ENCODE measurements at places on chromosomes 13 and 19.

DNA sequence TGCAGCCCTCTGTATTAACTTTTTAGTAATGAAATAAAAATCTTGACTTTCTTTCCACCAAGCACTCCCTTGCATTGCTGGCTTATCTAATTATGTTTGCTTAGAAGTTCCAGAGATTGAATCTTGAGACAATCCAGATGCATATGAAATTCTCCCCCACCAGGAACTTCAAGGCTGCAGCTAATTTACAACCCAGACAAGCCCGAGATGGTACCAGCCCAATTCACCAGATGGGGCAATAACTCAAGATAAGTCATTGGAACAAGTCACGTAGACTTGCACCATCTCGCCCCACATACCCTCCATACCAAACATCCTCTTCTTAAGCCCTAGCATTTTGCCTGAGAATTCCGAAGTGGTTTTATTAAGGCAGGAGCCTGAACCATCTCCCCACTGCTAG, 29.0 kb downstream of the UTP14C start:
- no peak for DNase-seq

GRCh38 chr19:2722541-2723344, 1.6 kb upstream of the DIRAS1 start:
- no peak for DNase-seq

DNA sequence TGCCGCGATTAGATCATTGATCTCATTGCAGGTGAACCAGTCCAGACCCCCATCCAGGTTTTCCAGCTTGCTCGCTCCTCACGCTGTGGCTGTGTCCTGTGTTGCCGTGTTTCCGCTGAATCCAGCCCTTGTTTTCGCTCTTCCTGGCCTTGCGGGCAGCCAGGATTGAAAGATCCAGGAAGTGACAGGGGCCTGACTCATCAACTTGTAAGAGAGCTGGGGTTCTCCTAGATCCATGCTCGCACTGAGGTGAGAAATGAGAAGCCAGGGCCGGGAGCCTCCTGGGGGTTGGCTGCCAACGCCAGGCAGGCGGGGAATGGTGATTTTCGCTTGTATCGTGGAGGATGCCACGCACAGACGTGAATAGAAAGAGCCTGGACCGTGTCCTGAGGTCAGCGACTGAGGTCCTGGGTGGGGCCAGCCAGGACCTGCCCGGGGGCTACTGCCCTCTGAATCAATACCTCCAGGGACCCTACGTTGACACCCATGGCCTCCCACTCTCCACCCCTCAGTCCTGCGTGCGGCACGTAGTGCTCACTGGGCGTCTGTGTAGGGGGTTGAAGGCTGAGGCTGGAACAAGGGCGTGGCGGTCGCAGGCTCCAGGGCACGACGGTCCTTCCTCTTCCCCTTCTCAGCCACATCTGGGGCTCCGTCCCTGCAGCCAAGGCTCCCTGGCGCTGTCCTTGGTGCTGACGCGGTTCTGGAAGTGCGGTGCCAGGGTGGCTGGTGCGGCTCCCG, 7.3 kb upstream of the PTPRH start:
- DNase-seq = peak; percentile 51

GRCh38 chr13:70809588-70809987, 701.3 kb upstream of the KLHL1 start:
- no peak for DNase-seq

DNA sequence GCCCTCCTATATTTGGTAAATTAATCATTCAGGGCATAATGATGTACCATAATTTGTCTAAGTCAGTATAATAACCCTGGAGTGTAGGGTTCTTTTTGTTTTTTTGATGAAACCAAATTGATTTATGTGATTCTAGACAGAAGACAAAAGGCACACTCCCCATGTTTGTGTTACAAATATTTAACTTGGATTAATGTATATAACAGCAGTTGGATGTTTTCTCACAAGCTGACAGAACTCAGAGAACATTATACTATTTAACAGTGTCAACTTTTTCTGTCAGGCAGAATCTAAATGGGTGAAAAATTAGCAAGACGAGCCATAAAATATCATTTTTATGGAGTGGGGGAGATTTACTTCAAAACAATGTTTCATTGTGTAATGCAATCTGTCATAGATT, 15.2 kb downstream of the CBY2 start:
- no peak for DNase-seq

- no peak for DNase-seq
Measured at GRCh38 chr13:67069117-67069767, 160.9 kb downstream of the PCDH9 start.

DNA sequence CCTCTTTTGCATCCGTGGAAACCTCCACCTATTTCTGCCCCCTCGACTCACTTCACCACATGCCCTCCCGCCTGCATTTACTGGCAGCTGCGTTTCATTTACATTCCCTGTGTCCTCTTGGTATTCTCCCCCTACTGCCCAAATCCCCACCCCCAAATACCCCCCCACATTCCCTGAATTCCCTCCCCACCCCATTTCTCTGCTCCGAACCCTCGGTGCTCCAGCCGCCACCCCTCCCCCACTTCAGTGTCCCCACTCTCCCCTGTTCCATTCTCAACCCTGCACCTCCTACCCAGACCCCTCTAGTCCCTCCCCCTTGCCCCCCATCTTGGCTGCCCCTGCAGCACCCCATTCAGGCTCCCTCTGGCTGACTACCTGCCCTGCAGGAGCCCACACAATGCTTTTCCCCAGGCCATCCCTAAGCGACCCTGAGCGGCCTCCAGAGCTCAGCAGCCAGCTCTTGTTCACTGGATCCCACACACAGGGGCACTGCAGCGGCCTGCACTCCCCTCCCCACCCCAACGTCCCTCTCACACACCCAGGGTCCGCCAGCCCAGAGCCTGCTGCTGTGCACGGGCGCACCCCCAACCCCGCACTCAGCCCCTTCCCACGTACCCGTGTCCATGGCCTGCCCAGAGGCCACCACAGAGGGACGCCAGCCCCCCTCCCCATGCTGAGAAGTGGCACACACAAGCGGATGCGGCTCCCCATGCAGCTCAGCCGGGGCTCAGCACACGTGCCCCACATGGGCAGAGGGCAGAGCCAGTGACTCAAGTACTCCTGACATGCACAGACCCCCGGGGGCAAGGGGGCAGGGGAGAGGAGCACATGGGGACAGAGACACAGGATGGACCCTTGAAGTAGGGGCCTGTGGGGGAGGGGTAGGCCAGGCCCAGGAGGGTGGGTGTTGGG, 26.3 kb downstream of the SHANK1 start:
- no peak for DNase-seq

DNA sequence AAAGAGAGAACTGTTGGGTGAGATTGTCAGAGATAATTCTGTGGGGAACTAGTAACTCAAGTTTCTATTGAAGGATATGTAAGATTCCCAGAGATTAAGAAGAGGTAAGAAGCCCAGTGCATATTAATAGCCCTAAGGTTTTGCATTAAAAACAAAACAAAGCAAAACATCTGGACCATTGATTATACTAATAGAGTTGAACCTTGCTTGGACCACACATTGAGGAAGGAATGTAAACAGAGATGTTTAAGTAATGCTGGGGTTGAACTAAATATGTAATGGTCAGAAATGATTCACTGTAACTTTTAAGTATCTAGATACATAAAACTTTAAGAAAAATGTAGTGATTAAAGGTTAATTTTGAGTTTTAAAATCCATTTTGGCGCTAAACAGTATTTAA, 1770.0 kb downstream of the PCDH9 start:
- no peak for DNase-seq

- DNase-seq = peak; percentile 49
Measured at GRCh38 chr19:10000171-10000826, 10.0 kb downstream of the COL5A3 start.

DNA sequence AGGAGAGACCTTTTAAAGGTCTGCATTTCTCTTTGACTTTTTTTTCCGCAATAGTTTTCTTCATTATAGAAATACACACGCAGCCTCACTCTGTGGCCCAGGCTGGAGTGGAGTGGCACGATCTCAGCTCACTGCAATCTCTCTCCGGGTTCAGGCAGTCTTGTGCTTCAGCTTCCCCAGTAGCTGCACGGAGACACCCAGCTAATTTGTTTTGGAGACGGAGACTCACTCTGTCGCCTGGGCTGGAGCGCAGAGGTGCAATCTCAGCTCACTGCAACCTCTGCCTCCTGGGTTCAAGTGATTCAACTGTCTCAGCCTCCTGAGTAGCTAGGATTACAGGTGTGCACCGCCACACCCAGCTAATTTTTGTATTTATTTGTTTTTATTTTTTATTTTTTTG, 11.7 kb upstream of the MKNK2 start:
- DNase-seq = no peak

- DNase-seq = no peak
Measured at GRCh38 chr19:48481846-48482639, 12.9 kb downstream of the CYTH2 start.
